Inflammatory macrophage treated with lipopolysaccharide for 4 hours (primary cell): ENCODE measurements at places on chromosomes 3 and 15.

GRCh38 chr15:52158084-52158765 lies 33.0 kb downstream of the GNB5 start:
- no peak for DNase-seq

GRCh38 chr3:43870844-43871626 lies 180.3 kb downstream of the ABHD5 start:
- no peak for DNase-seq

- no peak for DNase-seq
These were observed at the start of gene CD200 for GRCh38 chr3:112333002-112333380. CD200 (plus strand) TSS chr3:112333156; CDS start chr3:112333213, 57 bp downstream.

DNA sequence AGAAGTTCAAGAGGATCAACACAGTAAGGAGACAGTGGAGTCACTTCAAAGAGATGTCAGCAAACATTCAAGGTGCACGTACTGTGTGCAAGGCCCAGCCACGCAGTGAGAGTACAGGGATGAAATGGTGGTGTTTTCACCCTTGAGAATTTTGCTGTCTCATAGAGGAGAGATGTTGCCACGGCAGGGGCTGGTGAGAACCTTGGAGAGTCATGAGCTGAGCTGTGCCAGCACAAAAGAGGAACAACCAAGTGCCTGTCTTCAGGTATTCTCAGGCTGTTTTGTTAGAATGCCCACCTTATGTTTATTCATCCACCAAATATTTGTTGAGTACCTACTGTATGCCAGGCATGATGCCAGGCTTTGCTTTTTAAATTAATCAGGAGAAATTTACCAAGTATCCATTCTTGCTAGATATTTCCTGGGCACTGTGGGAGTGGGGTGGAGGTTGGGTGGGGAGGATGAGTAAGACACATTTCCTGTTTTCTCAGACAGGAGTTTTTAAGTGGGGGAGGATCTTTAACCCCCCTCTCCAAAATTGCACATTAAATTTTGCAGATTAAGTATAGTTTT lies 72.6 kb downstream of the SLC6A11 start:
- DNase-seq, result peak; percentile 42

GRCh38 chr3:49026536-49026935 lies 2.7 kb downstream of the IMPDH2 start:
- DNase-seq, result no peak

DNA sequence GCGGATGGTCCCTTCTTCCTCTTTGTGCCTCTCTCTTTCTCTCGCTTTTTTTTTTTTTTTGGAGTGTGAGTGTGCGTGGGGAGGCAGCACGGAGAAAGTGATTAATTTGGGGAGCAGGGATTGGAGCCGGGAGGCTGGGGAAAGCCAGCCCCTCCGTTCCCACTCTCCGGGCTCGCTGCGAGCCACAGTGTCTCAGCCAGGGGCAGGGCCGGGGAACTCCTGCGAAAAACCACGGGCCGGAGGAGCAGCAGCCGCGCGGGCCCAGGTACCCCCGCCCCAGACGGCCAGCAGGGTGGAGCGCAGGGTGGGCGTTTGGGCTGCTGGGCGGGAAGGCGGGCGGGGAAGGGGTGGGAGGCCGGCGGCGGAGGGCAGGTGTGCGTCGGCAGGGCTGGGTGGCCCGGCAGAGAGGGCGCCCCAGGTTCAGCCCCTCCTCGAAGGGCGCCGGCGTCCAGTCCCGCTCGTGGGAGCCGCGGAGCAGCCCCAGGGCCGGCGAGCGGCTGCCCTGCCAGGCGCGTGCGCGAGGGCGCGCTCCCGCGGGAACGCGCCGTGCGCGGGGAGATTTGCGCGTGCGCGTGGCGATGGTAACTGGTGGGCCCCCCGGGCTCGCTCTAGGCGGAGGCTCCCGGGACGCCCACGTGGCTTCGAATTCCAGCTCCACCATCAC lies 1.4 kb downstream of the CHL1 start:
- DNase-seq, result no peak

GRCh38 chr15:58420579-58421043 lies 11.2 kb upstream of the LIPC start:
- DNase-seq, result no peak

DNA sequence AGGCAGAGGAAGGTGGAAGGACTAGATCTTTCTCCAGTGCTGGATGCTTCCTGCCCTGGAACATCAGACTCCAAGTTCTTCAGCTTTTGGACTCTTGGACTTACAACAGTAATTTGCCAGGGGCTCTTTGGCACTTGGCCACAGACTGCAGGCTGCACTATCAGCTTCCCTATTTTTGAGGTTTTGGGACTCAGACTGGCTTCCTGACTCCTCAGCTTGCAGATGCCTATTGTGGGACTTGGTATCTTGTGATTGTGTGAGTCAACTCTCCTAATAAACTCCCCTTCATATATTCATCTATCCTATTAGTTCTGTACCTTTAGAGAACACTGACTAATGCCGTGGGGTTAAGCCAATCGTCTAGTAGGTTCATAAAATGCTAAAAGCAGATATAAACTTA lies 8.8 kb upstream of the B3GNT5 start:
- DNase-seq, result peak; percentile 94

GRCh38 chr3:189458528-189458927 lies 172.7 kb upstream of the TP63 start:
- no peak for DNase-seq

DNA sequence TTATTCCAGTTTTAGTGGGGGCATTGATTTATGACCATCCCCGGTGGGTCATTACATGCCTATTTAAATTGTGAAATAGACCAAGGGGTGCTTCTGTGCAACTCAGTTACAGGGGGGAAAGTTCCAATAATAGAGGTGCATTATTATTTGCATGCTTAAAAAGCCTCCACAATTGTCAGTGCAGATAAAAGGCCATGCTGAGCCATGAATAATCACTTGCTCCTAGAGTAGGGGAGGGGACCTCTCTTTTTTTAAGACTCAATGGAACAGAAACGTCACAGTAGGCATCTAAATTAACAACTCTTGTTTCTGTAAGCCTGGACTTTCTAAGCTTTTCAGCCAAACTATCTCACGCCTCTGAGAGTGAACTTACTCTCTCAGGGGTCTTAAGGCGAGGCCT lies 66.5 kb upstream of the CMTM7 start:
- no peak for DNase-seq

- DNase-seq, result no peak
These were observed 4.8 kb downstream of the CLN6 start for GRCh38 chr15:68224546-68225250.

GRCh38 chr3:195441476-195441991 lies 1.3 kb downstream of the ACAP2 start:
- no peak for DNase-seq

GRCh38 chr3:197599089-197599765 lies 43.5 kb upstream of the BDH1 start:
- peak; percentile 67 for DNase-seq

- DNase-seq, result no peak
These were observed 46.7 kb downstream of the PARP14 start for GRCh38 chr3:122727294-122727693.

DNA sequence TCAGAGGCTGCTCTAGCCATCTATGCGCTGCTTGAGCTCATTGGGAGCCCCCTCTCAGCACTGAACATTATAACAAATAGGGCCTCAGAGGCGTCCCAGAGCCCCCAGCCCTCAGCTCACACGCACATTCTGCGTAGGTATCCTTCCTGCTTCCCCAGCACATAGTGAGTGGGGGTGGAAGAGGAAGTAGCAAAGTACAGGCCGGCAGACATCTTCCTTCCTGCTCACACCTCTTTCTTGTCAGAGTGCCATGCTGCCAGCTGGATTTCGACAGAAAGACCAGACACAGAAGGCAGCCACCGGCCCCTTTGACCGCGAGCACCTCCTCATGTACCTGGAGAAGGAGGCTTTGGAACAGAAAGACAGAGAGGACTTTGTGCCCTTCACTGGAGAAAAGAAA lies 16.6 kb downstream of the TMOD2 start:
- peak; percentile 33 for DNase-seq

- peak; percentile 28 for DNase-seq
These were observed 21.9 kb downstream of the OXNAD1 start for GRCh38 chr3:16286751-16287543.

DNA sequence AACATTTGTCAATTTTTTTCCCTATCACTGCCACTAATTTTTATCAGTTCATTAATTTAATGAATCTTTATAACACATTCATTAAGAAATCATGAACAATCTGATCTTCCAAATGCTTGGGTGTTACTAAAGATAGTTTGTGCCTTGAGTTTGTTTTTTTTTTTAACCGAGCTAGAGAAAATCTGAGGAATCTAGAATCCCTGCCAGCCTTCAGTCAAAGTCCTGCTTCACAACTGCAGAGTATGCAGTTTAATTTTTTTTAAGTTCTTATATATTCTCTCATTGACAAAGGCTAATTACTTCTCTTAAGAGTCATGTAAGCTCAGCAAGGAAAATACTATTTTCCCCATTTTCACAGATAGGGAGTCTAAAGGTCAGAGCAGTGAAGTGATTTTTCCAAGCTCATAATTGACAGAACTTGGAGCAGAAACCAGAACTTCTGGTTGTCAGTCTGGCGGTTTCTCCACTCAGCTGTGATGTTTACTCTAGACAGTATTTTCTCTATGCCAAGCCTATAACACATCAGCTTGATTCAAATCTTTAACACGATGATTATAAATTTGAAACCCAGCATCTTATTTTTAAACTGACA lies 55.7 kb downstream of the TNIK start:
- no peak for DNase-seq
